IMR-90 (cell line): ENCODE measurements at places on chromosomes 5 and 9.

DNA sequence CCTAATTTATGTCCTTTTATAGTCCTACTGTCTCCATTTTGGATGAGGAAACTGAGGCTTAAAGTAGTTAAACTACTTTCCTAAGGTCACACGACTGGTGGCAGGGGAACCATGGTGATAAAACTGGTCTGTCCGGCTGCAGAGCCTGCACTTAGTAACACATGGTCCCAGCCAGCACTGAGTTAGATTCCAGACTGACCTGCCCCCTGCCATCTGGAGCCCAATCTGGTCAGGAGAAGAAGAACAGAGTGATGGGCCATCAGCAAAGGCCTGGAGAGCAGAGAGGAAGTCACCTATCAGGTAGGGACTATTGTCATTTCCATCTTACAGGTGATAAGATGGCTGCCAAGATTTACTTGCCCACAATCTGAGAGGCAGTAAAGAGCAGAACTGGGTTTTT is 86.6 kb upstream of the SLC25A48 start:
- DNase-seq = no peak

- DNase-seq = no peak
Observed at GRCh38 chr5:80569961-80570786, at the start of gene ANKRD34B. TSS of gene ANKRD34B (minus strand) at chr5:80570280. CDS start at chr5:80560019, 10,261 bp downstream.

- DNase-seq = no peak
Observed at GRCh38 chr5:113800686-113801085, 287.2 kb downstream of the YTHDC2 start.

DNA sequence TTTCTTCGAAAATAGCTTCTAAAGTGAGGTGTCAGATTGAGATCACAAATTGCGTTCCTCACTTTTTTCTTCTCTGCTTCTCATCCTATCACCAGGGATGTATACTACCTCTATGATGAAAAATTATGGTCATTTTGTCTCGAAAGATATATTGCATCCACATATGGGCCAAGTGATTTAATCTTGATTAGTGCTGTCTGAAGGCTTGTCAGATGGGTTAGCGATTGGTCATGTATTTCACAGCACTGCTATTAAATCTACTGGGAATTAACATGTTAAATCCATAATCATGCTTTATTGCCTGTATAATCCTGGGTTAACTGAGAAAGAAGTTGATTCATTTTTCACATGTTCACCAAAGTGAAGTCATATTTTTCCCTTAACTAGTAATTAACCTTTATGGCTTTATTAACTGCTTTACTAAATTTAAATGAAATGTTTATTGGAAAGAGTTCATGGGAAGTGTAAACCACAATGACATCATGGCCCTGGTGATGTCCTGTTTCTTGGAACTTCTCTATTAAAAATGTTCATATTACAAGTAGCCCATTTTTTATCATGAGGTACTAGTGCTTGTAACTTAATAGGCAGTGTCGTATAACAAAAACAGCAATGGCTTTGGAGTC is 193.3 kb downstream of the SMC2 start:
- DNase-seq = no peak

DNA sequence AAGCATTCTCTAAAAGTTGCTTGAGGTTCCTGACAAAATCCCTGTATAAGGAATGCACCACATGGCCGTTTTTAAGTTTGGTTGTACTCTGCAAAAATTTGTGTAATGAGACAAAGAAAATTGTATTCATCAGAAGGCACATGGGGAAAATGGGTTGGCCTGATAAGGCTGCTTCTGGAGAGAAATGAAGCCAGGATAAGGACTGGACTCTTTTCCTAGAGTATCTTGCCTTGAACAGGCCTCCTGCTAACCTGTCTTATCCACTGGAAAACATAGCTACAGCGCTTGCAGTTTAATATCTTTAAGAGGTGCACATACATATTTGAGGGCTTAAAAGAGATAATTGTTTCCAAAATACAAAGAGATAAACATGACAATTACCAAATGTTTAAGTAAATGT is 41.4 kb upstream of the IFNK start:
- no peak for DNase-seq

DNA sequence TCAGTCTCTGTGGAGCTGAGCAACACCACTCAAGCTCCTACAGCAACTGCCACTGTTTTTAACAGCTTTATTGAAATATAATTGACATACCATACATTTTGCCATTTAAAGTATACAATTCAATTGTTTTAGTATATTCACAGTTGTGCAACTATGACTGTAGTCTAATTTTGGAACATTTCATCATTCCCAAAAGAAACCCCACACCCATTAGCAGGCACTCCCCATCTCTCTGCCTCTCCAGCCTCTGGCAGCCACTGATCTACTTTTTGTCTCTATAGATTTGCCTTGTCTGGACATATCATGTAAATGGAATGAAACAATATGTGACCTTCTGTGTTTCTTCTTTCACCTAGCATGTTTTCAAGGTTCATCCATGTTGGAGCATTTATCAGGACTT is 43.5 kb downstream of the RUSC2 start:
- peak; percentile 39 for DNase-seq

DNA sequence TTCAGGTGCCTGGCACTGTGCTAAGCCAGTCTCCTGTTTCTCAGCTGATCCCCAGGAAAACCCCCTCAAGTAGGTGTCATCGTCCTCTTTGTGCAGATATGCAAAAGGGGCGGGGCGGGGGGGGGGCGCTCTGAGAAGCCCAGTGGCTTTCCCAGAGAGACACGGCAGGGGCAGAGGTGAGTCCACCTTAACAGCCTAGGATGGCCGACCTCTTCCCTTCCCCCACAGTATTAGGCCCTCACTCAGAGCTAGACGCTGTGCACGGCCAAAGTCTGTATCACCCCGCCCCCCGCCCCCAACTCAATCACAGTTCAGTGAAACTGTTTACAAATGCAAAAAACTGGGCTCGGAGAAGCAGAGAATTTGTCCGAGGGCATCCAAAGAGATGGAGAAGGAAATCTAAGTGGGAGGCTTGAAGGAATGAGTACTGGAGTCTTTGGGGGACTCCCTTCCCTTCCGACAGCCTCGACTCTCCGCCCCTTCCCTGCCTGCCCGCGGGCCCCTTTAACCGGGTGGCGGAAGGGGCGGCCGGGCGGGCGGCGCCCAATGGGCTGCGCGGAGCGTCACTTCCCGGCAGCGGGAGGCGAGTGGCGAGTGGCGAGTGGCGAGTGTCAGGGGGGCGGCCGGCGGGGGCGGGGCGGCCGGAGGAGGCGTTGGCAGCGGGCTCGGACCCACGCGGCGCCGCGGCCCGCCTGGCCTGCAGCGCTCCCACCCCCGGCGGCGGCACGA is at the start of gene ERGIC1:
ERGIC1 (plus strand) TSS at position 566 of the 729 bp plus-strand sequence; CDS start at position 729, 163 bp downstream.
- peak; percentile 78 for DNase-seq
